ENCODE measurements at places on chromosomes 6 and 20. TPM values are rescaled to one million over a fixed set of nuclear protein-coding genes. Genes with fewer than 3 reads are reported as not detected.

DNA sequence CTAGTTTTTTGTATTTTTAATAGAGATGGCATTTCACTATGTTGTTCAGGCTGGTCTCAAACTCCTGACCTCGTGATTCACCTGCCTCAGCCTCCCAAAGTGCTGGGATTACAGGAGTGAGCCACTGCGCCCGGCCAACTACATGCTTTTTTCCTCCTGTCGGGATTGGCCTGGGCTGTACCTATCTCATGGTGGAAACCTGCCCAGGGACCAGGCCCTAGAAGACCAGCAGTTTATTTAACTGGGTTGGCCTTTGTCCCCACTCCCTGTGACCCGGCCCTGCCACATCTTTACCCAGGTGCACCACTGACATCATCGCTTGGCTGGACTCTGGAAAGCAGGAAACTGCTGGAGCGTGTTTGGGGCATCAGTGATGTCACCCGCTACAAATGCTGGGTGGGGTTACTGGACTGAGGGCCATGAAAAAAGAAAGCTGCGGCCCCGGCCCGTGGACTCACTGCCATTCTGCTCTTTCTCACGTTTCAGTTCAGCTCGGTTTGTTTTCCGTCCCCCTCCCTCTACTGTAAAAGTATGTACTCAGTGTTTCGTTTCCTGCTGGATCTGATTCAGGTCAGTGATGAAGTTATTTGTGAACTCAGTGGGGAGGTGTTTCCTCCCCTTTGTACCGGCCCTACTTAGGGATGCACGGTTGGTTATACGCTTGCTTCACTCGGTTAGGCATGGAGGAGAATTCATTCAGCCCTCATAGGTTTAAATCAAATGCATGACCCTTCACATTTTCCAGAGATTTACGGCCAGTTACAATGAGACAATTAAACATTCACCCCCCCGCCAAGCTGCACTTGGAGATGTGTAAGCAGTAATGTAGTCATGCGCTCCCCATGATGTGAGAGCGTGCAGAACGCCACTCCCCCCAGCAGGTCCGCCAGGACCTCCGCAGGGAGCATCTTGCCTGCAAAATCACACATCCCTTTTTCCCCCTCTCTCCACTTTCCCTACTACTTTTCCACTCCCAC, 179.3 kb downstream of the MTHFD1L start:
- no peaks in the 10 kb centered on the region for H3K36me3 ChIP-seq
- no peak for DNase-seq
- H3K4me1 ChIP-seq: no peaks in the 10 kb centered on the region
- H3K27me3 ChIP-seq: no peaks in the 10 kb centered on the region

- no peaks in the 10 kb centered on the region for H3K4me1 ChIP-seq
- no peak overlapping the region for H3K27ac ChIP-seq
- no peak overlapping the region for H3K4me3 ChIP-seq
- H3K36me3 ChIP-seq: peaks cover 28% of the 10 kb centered on the region
Observed at GRCh38 chr6:8043221-8043620, 21.0 kb downstream of the BLOC1S5 start.

- H3K4me1 ChIP-seq: no peaks in the 10 kb centered on the region
- no peak for DNase-seq
Observed at GRCh38 chr6:42539135-42539534, 24.7 kb upstream of the UBR2 start.

DNA sequence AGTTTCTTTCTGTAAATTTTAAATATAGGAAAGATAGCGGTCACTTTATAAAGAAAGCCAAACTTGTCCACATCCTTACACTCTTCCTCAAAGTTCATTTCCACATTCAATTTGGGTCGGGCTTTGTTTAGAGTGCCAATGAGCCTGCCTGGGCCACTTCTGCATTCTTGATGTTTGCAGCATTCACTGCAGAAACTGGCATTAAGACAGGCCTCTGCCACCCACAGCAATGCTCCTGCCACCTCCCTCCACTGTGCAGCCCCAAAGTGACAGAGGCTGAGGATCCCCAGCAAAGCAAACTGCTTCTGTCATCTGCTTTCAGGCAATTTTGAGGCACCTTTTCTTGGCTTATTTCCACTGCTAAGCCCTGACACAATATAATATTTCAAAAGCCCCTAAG, 61.2 kb downstream of the TNFAIP3 start:
- H3K27me3 ChIP-seq: no peaks in the 10 kb centered on the region
- peaks cover 26% of the 10 kb centered on the region for H3K4me1 ChIP-seq
- no peak for DNase-seq
- H3K36me3 ChIP-seq: no peaks in the 10 kb centered on the region

- no peak overlapping the region for H3K27ac ChIP-seq
- H3K36me3 ChIP-seq: no peaks in the 10 kb centered on the region
- no peak for DNase-seq
- no peak overlapping the region for H3K4me3 ChIP-seq
Observed at GRCh38 chr6:39599973-39600372, 125.2 kb downstream of the KIF6 start.

GRCh38 chr6:138989098-138989983, 1.3 kb upstream of the REPS1 start:
- no peaks in the 10 kb centered on the region for H3K36me3 ChIP-seq
- H3K27ac ChIP-seq: no peak overlapping the region
- peaks cover 21% of the 10 kb centered on the region for H3K4me1 ChIP-seq

DNA sequence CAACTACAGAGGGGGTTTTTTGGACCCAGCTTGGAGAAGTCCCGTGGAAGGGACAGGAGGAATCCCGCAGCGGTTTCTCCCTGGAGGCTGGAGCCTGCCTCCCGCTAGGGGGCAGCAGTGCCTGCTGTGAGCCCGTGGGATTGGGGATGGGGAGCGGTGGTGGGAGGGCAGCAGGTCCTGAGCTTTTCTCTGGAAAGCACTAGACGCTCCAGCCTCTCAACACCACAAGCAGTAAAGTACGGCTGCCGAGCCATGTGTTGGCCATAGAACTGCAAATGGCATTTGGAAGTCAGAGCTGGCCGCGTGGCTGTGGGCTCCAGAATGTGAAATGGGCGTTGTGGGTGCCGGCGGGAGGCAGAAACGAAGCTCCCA, 47.8 kb downstream of the GMPR start:
- no peaks in the 10 kb centered on the region for H3K4me1 ChIP-seq
- H3K4me3 ChIP-seq: no peak overlapping the region
- H3K27me3 ChIP-seq: no peaks in the 10 kb centered on the region

DNA sequence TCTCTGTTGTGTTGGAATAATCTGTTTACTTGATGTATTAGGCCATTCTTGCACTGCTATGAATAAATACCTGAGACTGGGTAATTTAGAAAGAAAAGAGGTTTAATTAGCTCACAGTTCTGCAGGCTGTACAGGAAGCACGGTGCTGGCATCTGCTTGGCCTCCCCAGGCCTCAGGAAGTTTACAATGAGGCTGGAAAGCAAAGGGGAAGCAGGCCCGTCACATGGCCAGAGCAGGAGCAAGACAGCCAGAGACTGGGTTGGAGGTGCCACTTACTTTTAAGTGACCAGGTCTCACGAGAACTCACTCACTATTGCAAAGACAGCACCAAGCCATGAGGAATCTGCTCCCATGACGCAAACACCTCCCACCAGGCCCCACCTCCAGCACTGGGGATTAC, 50.6 kb upstream of the FUCA2 start:
- H3K27me3 ChIP-seq: no peaks in the 10 kb centered on the region
- no peak for DNase-seq
- no peak overlapping the region for H3K27ac ChIP-seq
- no peak overlapping the region for H3K4me3 ChIP-seq

GRCh38 chr6:132490024-132490423, 22.9 kb downstream of the STX7 start:
- H3K36me3 ChIP-seq: no peaks in the 10 kb centered on the region
- peaks cover 9% of the 10 kb centered on the region for H3K4me1 ChIP-seq
- no peak overlapping the region for H3K27ac ChIP-seq
- DNase-seq: no peak

DNA sequence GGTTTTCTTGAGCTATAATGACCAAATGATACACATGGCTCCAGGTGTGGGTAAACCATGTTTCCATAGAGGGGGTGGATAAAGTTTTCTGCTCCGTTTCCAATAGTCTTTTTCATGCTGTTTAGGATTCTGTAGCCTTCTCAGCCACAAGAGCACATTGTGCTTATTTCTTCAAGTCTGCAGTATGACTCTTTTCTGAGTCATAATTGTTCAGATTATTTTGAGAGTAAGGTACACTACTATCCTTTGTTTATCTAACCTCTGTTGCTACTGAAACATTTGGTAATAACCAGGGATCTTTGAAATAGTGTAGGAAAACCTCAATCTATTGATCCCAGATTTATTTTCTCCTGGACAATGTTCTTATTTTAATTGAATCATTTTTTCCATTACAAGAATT, 247.9 kb upstream of the BMP2 start:
- no peak overlapping the region for H3K4me3 ChIP-seq
- H3K36me3 ChIP-seq: no peaks in the 10 kb centered on the region
- no peaks in the 10 kb centered on the region for H3K27me3 ChIP-seq
- H3K4me1 ChIP-seq: no peaks in the 10 kb centered on the region

DNA sequence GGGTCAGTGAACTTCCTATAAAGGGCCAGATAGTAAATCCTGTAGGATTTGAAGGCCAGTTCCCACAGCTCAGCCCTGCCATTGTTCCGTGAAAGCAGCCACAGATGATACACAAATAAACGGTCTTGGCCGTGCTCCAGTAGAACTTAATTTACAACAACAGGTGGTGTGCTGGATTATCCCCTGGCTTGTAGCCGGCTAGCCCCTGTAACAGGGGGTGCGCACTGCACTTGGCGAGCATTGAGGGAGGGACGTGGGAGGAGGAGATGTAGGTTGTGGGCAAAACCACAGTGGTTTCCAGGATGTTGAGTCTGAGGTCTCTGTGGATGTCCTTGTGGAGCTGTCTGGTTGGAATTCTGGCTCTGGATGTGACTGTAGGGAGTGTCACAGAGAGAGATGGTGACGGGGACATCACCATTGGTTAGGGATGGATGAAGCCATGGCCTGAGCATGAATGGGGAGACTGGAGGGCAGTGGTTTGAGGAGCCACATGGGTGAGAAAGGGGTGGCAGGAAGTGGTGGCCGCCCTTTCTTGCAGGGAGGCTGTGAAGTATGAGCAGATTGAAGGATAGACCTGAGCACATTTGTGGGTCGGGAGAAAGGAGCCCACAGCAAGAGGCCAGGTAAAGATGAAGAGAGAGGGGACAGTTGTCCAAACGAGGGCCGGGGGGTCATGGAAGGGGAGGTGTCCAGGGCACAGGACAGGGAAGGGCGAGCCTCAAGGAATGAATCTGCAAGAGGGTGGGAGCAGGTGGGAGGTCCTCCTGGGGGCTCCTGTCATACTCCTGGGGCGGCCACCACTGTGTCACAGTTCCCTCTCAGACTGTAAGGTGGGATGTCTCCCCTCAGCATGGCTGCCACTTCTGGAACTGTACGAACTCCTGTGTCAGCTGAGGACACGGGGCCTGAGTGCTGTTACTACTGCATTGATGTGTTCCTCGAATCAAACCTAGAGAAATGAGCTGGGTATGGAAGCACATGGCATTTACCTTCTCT, 53.6 kb downstream of the CDH26 start:
- peaks cover 17% of the 10 kb centered on the region for H3K4me1 ChIP-seq
- DNase-seq: no peak
- H3K27me3 ChIP-seq: no peaks in the 10 kb centered on the region
- no peak overlapping the region for H3K27ac ChIP-seq
- H3K4me3 ChIP-seq: no peak overlapping the region

DNA sequence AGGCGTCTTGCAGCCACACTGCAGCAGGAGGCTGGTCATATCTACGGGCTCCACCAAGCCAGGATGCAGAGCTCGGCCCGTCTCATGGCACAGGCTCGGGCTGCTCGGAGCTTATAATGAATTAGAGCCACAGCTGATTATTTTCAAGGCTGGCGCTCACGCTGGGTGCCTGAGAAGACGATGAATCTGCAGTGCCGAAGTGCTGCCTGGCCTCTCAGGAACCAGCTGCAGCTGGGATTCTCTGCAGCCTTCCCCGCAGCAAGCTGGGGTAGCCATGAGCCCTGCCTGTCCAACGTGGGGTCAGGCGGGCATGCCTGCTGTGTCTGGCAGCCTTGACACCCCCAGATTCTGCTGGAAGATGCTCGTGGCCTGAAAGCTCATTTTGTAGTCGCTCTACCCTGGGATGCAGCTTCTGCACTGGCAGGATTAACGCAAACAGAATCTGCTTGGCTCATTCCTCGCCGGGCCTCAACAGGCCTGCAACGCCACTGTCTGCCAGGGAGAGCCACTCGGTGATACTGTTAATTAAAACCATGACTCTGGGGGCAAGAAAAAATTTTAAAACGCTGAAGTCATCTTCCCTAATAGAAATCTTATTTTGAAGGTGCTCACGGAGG, 104.3 kb downstream of the CDH26 start:
- DNase-seq: no peak
- peaks cover 31% of the 10 kb centered on the region for H3K4me1 ChIP-seq
- no peaks in the 10 kb centered on the region for H3K36me3 ChIP-seq
- no peak overlapping the region for H3K4me3 ChIP-seq

The BPI gene
- total RNA-seq: 0.14 TPM

The HRH3 gene
- total RNA-seq: not detected

The VGLL2 gene
- total RNA-seq: not detected

The INSM1 gene
- not detected for total RNA-seq

The PPIL6 gene
- total RNA-seq: 1.3 TPM

Data from CD4-positive, alpha-beta T cell (primary cell).